Hematopoietic multipotent progenitor cell treated with erythropoietin and hydrocortisone succinate and interleukin-3 and kit ligand, for 6 days (in vitro differentiated cells): ENCODE measurements at places on chromosomes 2 and 18.

DNA sequence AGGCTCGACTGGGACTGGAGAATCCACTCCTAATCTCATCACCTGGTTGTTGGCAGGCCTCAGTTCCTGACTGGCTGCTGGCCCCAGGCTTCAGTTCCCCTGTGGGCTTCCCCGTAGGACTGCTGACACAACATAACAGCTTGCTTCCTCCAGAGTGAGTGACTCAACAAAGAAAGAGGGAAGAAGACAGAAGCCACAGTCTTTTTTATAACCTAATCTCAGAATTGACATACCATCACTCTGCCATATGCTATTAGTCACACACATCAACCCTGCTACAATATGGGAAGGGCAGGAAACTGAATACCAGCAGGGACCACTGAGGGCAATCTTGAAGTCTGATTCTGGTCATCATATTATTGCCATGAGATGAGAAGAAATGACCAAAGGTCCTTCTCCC lies 76.8 kb upstream of the SLC14A2 start:
- DNase-seq: no peak

DNA sequence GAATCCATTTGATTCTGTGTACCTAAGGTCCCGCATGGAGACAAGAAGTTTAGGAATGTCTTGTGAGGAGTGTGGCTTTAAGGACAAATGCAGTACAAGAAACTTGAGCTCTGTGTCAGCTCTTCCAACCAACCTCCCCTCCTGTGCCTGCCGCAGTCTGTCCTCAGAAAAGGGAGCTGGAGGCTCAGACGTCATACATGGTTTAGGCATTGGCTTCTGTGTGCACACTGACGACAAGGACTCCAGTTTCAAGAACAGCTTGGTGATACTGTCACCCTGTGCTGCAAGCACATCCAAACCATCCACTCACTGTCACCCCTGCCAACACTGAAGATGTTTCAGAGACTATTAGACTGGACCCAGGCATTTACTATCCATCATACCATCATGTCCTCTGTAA lies 470.4 kb downstream of the IRS1 start:
- DNase-seq: no peak

- DNase-seq: peak; percentile 56
These were observed 274.6 kb upstream of the CCDC68 start for GRCh38 chr18:55233857-55234256.

DNA sequence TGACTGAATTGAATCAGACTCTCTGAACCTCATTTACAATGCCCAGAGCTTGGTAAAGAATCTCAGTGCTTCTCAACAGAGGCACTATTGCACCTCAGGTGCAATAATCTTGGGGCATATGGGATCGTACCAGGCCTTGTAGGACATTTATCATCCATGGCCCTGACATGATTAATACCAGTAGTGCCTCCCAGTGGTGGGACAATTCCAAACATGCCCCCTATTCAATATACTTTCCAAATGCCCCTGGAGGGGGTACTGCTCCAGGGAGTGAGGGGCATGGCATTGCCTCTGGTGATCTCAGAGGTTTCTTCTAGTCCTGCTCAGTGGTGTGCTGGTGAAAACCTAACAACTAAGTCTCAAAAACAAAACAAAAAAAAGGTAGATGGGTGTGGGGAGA lies 174.9 kb upstream of the SMAD2 start:
- peak; percentile 10 for DNase-seq

GRCh38 chr18:49788327-49788898 lies 24.9 kb downstream of the ACAA2 start:
- no peak for DNase-seq

DNA sequence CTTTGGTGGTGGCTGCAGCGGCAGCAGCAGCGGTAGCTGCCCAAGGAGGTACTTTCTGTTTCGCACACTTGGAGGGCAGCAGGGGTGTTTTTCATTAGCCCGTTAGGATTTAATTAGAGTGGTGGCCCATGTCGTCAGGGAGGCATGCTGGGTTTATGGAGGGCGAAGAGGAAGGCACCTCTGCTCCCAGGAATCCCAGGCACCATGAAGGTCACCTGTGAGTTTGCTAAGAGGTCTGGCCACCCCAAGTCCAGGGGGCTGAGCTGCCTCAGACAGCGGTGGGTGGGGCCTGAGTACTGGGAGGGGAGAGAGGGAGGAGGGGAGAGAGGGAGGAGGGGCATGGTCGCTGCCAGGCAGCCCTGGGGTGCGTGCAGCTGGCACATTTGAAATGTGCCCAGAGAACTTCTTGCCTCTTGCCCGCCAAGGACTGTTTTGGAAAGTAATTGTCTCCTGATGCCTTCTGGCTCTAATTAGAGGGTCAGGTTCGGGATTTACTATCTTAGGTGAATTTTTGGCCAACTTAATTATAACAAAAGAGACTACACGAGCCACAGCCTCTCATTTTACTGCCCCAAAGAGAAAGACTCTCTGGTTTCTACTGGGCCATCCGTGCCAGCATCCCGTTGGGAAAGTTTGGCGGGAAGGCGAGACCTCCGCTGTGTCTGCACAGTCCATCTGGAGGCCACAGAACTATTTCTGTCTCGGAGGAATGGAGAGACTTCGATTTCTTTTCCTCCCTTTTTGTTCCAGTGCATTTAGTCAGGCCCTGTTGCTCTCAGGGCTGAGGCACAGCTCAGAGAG lies 62.0 kb downstream of the GLI2 start:
- no peak for DNase-seq

DNA sequence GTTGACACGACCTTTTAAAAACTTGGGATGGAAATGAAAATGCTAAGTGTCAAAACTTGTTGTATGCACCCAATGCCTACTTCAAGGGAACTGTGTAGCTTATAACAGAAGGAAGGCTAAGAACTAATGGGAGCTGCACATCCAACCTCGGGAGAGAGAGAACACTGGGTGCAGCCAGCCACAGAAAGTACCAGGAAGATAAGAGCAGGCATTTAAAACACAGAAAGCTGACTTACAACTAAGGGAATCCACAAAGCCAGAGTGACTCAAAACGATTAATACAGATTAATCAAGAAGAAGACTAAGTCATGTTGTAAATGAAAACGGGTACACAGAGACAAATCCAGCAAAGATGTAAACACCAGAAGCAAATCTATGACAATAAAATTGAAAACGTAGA lies 113.4 kb downstream of the HDAC4 start:
- no peak for DNase-seq

DNA sequence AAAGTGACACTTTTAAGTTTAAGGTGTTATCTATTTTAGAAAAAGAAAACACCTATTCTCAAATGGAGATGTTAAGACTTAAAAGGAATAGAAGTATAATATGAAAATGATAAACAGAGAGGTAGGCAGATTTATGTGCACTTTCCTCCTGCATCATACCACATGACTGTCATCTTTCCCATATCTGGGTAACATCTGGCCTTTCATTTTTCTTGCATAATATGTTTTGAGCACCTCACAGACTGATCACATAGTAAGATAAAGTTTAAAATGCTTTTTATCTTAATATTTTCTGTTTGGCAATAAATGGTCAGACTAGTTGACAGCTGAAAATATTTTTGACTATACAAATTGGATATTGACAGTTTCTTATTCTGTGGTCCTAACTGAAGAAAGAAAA lies 1852.1 kb upstream of the PIK3C3 start:
- no peak for DNase-seq

GRCh38 chr2:74979844-74980243 lies 21.4 kb downstream of the POLE4 start:
- DNase-seq: peak; percentile 40

DNA sequence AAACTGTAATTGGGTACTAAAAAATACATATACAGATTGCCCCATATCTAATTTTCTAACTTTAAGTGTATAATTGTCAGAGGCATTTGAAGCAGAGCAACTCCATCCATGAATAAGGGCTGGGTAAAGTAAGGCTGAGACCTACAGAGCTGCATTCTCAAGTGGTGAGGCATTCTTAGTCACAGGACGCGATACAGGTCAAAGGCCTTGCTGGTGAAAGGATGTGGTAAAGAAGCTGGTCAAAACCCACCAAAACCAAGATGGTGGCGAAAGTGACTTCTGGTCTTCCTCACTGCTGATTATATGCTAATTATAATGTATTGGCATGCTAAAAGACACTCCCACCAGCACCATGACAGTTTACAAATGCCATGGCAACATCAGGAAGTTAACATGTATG lies 50.0 kb downstream of the SLC8A1 start:
- no peak for DNase-seq

GRCh38 chr2:241230435-241230834 lies 42.0 kb downstream of the ANO7 start:
- no peak for DNase-seq

GRCh38 chr2:44751754-44752479 lies 189.6 kb upstream of the SIX3 start:
- peak; percentile 40 for DNase-seq

DNA sequence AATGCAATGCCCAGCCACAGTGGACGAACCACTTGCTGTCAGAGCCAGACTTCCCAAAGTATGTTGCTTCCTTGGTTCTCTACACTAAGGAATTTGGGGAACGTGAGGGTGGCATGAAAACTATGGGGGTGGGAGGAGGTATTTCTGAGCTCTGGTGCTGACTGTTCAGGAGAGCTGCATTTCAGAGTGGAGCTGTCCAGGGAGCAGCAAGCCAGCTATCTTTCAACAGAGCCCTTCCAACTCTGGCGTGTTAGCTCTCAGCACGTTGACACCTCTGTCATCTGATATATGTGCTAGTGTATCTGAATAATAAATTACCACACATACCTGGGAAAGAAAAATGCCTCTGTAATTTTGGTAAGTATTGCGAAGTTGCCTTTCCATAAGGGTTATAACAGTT lies 66.1 kb downstream of the SAP130 start:
- DNase-seq: no peak

- no peak for DNase-seq
These were observed 50.3 kb upstream of the NAB1 start for GRCh38 chr2:190598621-190599020.
